Posterior cingulate gyrus (tissue), 11 donors: ENCODE measurements at places on chromosomes 7 and 10.

- DNase-seq, result no peak
These were observed 25.8 kb downstream of the APBB1IP start for GRCh38 chr10:26463986-26464385.

DNA sequence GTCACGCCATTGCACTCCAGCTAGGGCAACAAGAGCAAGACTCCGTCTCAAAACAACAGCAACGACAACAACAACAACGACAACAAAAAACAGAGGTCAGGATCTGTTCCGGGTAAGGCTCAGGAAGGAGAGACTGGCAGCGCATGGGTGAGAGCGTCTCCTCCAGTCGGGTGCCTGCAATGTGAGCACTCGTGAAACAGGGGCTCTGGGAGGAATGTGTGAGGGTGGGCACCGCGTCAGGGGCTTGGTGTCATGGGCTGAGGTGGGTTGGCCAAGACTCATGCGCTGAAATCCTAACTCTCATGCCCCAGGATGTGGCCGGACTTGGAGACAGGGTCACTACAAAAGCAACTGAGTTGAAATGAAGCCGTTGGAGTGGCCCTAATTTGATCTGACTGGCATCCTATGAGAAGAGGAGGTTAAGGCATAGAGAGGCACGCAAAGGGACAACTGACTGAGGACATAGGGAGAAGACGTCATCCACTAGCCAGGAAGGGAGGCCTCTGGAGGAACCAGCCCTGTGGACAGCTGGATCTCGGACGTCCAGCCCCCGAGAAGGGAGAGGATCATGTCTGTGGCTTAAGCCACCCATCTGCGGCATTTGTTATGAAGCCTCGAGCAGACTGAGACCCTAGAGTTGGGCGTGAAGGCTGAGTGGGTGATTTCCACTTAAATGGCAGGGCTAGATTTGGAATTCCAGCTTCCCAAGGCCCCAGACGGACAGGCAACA lies 241.5 kb upstream of the PITRM1 start:
- no peak for DNase-seq

- DNase-seq, result no peak
These were observed 162.9 kb downstream of the GRK5 start for GRCh38 chr10:119370111-119370741.

- DNase-seq, result no peak
These were observed 324.5 kb downstream of the PHF14 start for GRCh38 chr7:11298220-11298619.

DNA sequence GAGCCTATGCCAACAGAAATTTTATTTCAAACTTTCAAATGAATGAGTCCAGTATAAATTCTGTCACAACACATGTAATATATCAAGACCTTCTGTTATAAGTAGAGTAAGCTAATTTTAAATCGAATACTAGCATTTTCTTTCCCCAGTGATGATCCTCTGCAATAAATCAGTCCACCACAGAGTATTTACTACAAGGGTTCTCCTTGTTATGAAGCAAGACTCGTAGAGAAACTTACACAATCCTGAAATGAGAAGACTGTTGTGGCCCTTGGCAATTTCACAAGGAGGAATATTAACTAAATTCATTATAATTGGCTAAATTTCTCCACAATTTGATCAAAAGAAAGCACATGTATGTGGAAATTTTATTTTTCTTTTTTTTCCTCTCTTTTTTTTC lies 312.4 kb upstream of the DGKB start:
- DNase-seq, result no peak

GRCh38 chr10:105070952-105071351 lies 429.9 kb downstream of the SORCS3 start:
- no peak for DNase-seq

- no peak for DNase-seq
These were observed 197.2 kb downstream of the PTPRN2 start for GRCh38 chr7:158390460-158390859.

DNA sequence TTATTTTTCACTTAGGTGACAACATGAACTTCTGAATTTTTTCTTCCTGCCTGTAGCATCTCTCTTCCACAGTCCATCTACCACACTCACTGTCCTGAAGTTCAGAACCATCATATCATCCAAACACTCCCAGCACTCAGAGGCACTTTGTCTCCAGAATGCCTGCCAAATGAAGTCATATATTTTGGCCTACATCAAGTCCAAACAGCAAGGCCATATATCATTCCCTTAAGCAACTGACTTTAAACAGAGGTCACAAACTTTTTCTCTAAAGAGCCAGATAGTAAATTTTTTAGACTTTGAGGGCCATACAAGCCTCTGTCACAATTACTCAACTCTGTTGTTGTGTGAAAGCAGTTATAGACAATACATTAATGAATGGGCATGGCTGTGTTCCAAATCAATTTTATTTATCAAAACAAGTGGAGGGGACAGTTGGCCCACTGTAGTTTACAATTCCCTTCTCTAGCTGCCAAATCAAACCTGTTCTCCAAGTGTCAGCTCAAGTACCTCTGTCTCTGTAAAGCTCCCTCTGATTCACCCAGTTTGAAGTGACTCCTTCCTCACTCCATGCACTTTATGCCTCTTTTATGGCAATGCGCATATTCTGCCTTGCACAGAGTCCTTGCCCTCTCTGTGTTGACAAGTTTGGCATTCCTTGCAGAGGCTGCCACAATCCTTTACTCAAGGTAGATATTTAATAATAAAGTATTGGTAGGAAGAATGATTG lies 305.7 kb downstream of the FZD1 start:
- no peak for DNase-seq

GRCh38 chr10:27490807-27491206 lies 13.3 kb upstream of the RAB18 start:
- DNase-seq, result no peak

DNA sequence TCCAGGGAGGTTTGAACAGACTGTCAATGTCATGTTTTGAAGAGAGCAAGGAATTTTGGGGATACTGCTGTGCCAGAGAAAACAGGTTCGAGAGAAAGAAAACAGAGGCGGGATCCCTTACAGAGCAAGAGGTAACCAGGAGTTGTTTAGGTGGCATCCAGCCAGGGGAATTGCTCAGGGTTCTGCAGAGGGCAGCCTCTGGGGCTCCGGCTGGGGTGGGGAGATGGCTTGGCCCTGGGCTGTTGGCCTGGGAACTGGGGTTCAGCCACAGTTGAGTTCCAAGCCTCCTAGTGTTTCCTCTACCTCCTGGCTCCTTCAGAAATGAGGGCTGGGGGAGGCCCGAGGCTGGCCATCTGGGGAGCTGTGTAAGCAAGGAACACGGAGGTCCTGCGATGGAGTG lies 68.0 kb downstream of the CAMK1D start:
- no peak for DNase-seq

DNA sequence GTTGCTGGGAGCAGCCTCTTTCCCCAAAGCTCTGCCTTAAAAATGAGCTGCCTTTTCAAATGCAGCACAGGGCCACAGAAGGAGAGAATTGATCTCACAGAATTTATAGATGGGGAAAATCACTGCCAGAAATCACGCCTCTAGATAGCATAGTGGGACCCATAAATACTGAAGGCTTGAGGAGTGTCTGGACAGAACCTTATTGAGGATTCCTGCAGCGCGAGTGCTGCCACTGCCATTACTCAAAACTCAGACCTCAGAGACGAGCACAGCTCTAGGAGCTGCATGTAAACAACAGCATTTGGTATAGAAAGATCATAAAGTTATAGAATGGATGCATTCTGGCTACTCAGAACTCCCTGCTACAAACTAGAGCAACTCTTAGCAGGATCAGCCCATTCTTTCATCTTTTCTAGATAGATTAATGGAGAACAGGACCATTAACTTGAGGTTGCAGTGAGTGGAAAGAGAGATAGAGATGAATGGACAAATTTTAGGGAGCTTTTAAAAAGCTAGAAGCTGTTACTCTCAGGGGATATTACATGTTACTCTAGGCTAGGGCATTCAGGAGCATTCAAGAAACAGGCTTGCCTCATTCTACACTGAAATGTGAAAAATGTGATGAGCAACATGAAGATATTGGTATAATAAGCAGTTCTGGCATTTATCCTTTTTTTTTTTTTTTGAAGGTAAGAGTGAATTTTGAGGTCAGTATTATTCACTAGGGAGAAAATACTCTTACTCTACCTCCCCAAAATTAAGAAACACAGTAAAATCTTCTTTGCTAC lies 267.2 kb upstream of the SLC26A5 start:
- DNase-seq, result no peak

GRCh38 chr10:24417053-24417452 lies 208.1 kb downstream of the KIAA1217 start:
- DNase-seq, result peak; percentile 84

DNA sequence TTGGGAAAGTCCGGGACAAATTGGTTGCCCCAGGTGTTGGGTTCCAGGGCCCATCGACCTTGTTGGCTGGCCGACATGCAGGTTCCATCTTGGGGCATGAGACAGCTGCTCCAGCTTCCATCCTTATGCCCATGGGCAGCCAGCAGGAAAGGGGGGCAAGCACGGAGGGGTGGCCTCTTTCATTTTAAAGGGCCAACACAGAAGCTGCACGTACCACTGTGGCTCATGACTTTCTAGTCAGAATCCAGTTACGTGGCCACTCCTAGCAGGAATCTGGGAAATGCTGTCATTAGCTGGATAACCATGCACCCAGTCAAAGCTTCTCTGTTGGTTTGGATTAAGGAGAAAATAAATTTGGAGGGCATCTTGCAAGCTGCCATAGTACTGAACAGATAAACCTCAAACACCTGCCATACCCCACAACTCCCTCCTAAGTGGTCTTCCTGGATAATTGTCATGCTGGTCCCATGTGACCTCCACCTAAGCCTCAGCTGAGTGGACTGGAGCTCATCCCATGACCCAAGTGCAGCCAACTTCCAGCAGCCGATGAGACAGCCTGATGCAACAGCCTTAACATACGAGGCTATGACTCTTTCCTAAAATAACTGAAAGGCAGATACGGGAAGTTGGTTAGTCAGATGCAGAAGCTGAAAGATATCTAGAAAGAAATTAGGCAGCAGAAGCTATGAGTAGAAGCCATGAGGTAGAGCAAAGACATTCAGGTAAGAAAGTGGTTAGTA lies 21.4 kb upstream of the GSDME start:
- DNase-seq, result peak; percentile 16

GRCh38 chr7:50598460-50599343 lies 33.5 kb upstream of the DDC start:
- no peak for DNase-seq

GRCh38 chr7:106521541-106521940 lies 139.4 kb downstream of the CCDC71L start:
- no peak for DNase-seq

DNA sequence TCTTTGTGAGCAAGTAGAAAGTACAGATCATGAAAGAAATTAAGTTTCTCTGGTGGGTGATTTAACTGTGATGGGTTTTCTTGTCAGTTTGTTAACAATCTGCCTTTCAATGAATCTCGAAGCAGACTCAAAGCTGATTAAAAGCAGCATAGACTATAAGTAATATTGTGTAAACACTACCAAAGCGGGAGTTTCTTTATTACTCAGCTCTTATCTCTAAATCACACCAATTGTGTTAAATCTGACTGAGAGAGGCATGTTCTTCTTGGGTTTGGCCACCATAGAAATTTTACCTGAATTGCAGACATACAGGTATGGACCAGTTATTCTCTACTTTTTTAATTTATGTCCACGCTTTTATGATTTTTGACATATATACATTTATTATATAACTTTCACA lies 65.2 kb downstream of the DKK1 start:
- no peak for DNase-seq

DNA sequence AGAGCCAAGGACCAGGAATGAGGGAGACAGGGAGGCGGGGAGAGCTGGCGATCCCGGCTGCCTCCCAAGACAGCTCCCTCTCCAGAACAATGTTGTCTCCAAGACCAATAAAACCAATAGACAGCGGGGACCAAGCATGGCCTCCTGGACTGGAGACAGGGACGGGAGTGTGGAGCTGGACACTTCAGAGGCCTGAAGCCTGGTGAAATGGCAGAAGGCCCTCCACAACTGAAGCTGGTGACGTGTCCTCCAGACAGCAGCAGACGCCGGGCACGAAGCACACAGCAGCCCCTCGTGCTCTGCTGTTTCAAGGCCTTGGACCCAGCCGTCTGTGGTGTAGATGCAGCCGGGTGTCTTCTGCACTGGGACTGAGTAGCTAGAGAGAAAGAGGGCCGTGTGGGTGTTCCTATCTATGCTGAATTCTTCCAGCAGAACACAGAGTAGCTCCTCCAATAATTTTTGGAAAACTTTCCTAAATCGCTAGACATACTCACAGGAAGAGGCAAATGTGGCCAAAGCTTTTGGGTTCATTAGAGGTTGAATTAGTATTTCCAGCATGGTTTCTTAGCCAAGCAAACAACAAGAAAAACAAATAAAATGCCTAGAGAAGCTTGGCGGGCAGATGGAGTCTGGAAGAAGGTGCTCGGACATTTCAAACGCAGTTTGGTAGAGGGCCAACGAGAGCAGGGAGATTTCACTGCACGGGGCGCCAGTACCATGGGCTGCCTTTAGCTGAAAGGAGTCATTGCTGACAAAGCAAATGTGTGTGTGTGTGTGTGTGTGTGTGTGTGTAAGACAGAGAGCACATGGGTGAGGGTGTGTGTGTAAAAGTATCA lies 570.4 kb downstream of the TCERG1L start:
- DNase-seq, result peak; percentile 18

- DNase-seq, result no peak
These were observed 22.2 kb downstream of the ARMH3 start for GRCh38 chr10:102033787-102034186.

GRCh38 chr10:122047560-122047959 lies 58.6 kb downstream of the TACC2 start:
- DNase-seq, result no peak

DNA sequence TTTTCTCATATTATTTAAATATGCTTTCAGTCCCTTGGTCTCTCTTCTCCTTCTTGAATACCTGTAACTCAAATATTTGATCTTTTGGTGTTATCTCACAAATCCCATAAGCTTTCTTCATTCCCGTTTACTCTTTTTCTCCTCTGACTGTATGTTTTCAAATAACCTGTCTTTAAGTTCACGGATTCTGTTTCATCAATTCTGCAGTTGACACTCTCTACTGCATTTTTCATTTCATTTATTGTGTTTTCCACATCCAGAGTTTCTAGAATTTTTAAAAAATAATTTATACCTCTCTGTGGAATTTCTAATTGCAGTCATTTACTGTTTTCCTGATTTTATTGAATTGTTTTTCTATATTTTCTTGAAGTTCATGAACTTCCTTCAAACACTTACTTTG lies 298.4 kb downstream of the PTPRN2 start:
- DNase-seq, result no peak

DNA sequence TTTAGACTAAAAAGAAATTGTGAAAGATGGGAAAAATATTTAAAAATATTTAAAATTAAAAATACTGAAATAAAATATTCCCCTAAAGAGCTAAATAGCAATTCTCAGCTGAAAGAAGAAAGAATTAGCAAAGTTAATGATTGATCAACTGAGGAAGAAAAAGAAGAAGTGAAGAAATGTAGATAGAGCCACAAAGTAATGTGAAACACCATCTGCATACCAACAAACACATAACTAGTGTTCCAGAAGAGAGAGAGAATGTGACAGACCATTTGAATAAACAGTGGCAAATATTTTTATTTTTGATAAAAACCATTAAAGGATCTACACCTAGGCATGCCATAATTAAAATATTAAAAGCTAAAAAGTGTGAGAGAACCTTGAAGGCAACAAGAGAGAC lies 784.5 kb upstream of the ZWINT start:
- DNase-seq, result no peak
